ENCODE measurements at places on chromosomes 4 and X.

GRCh38 chr4:112633477-112634235 lies 3.1 kb downstream of the ZGRF1 start:
- H3K4me1 ChIP-seq = peaks cover 16% of the 10 kb centered on the region
- DNase-seq = no peak
- H3K4me3 ChIP-seq = no peak overlapping the region
- no peaks in the 10 kb centered on the region for H3K36me3 ChIP-seq
- no peaks in the 10 kb centered on the region for H3K27me3 ChIP-seq

DNA sequence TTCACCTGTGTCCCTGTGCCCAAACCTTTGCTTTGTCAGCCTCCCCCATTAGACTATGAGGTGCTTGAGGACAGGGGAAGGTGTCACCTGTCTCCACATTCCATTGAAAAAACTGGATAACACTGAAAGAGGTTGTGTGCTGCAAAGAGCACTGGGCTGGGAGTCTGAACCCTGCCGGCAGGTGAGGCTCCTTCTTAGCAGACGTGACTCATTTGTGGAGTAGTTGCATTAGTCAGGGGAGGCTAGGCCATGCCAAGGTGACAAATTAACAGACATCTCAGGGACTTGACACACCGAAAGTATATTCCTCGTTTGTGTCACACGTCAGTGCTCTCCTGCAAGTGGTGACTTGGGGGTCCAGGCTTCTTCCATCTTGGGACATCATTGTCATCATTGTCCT lies 95.9 kb upstream of the STX18 start:
- H3K27me3 ChIP-seq = no peaks in the 10 kb centered on the region
- no peak for DNase-seq
- H3K27ac ChIP-seq = no peak overlapping the region
- H3K4me3 ChIP-seq = no peak overlapping the region
- no peaks in the 10 kb centered on the region for H3K4me1 ChIP-seq

DNA sequence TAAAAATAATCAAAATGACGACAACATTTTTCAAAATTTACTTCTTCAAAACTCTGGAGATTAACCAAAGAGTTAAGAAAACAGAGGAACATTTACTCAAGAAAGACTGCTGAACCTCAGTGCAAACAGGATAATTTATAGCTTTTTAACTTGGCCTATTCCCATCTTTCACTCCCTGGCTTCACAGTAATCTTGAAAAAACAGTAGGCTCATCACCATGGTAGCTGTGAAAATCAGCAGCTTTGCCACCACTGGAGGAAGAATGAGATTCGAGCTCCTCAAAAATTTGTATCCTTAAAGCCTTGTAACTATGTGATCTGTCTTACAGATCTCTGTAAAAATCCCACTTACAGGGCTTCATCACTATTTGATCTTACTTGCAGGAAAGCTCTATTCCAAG lies 447.7 kb upstream of the CTSO start:
- DNase-seq = no peak
- no peaks in the 10 kb centered on the region for H3K27me3 ChIP-seq
- H3K36me3 ChIP-seq = no peaks in the 10 kb centered on the region
- no peak overlapping the region for H3K27ac ChIP-seq
- no peaks in the 10 kb centered on the region for H3K4me1 ChIP-seq

GRCh38 chrX:96436105-96436504 lies 248.5 kb upstream of the DIAPH2 start:
- H3K4me1 ChIP-seq = peaks cover 17% of the 10 kb centered on the region
- no peak for DNase-seq
- H3K27ac ChIP-seq = peak overlapping the region; percentile 17

DNA sequence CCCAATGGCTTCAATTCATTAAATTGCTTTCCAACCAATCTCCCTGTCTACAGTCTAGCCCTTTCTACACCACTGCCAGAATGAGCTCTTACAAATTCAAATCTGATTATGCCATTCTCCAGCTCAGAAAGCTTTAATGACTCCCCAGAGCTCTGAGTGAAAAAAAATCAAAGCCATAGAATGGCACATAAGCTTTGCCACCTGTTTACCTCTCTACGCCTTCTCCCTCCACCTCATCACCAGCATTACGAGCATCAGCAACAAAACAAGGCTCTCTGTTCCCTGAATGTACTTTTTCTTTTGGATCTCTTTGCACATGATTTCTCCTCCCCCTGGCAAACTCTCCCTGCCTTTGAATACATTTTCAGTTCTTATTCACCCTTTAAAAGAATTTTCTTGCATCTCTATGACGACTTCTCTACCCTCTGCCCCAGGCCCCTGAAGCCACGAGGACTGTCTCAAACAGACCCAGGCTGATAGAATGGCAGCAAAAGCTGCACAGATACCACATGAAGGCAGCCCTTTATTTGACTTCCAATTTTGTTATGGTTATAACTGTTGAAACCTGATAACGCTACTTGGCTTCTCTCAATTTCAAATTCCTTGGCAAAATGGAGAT lies 516.0 kb downstream of the PCDH7 start:
- H3K4me3 ChIP-seq = no peak overlapping the region
- no peaks in the 10 kb centered on the region for H3K27me3 ChIP-seq
- no peaks in the 10 kb centered on the region for H3K4me1 ChIP-seq
- no peak overlapping the region for H3K27ac ChIP-seq

GRCh38 chr4:38993683-38994082 lies 38.5 kb downstream of the TMEM156 start:
- no peaks in the 10 kb centered on the region for H3K36me3 ChIP-seq
- no peak overlapping the region for H3K4me3 ChIP-seq
- no peak overlapping the region for H3K27ac ChIP-seq
- no peaks in the 10 kb centered on the region for H3K4me1 ChIP-seq
- DNase-seq = no peak

GRCh38 chr4:77711469-77711868 lies 105.8 kb downstream of the CXCL13 start:
- no peaks in the 10 kb centered on the region for H3K27me3 ChIP-seq
- no peaks in the 10 kb centered on the region for H3K4me1 ChIP-seq
- H3K4me3 ChIP-seq = no peak overlapping the region

- H3K27ac ChIP-seq = no peak overlapping the region
- no peaks in the 10 kb centered on the region for H3K36me3 ChIP-seq
- no peaks in the 10 kb centered on the region for H3K4me1 ChIP-seq
- no peak overlapping the region for H3K4me3 ChIP-seq
These were observed 102.5 kb upstream of the GABRA2 start for GRCh38 chr4:46492394-46492793.

GRCh38 chr4:182174979-182175378 lies 68.2 kb upstream of the TENM3 start:
- no peak overlapping the region for H3K4me3 ChIP-seq
- H3K4me1 ChIP-seq = no peaks in the 10 kb centered on the region
- H3K36me3 ChIP-seq = no peaks in the 10 kb centered on the region
- H3K27me3 ChIP-seq = no peaks in the 10 kb centered on the region
- DNase-seq = no peak

DNA sequence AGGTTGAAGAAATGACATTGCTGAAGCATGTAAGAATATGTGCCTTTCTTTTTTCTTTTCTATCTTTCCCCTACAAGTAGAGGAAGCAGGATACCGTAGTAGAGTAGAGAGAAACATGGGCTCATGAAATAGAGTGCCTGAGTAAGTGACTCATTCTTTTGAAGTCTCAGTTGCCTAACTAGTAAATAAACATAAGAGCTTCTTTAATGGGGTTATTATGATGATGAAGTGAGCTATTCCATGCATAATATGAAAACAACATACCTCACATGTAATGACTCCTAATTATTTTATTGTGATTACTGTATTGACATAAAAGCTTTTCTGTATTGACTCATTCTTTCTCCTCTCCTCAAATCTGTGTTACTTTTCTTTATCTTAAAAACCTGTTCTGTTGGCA lies 1538.2 kb downstream of the TECRL start:
- H3K27ac ChIP-seq = no peak overlapping the region
- no peaks in the 10 kb centered on the region for H3K36me3 ChIP-seq
- H3K4me3 ChIP-seq = no peak overlapping the region
- no peaks in the 10 kb centered on the region for H3K27me3 ChIP-seq
- DNase-seq = no peak

GRCh38 chrX:130887376-130887775 lies 15.6 kb downstream of the ENOX2 start:
- H3K27me3 ChIP-seq = no peaks in the 10 kb centered on the region
- H3K27ac ChIP-seq = no peak overlapping the region
- H3K4me3 ChIP-seq = no peak overlapping the region
- no peak for DNase-seq
- H3K36me3 ChIP-seq = no peaks in the 10 kb centered on the region

GRCh38 chrX:13533726-13534125 lies 35.7 kb upstream of the EGFL6 start:
- H3K27ac ChIP-seq = no peak overlapping the region
- H3K4me3 ChIP-seq = no peak overlapping the region
- no peak for DNase-seq
- no peaks in the 10 kb centered on the region for H3K36me3 ChIP-seq

DNA sequence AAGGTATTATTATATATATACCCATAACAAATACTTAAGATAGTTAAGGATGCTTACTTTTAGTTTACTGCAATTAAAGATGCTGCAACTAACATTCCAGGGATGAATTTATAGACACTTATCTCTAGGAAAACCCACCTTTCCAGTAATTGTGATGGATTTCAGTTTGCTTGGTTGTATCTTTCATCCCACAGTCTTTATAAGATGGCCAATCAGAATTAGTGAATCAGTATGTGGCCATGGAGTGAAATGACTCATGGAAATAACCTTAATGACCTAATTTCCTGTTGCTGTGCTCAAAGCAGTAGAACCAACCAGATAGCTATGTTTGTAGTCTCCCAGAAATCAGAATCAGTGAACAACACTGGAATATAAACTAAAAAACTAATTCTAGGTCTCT lies 26.4 kb downstream of the MOSPD2 start:
- H3K4me3 ChIP-seq = no peak overlapping the region
- H3K27ac ChIP-seq = no peak overlapping the region
- no peaks in the 10 kb centered on the region for H3K36me3 ChIP-seq
- no peaks in the 10 kb centered on the region for H3K4me1 ChIP-seq
- no peak for DNase-seq

DNA sequence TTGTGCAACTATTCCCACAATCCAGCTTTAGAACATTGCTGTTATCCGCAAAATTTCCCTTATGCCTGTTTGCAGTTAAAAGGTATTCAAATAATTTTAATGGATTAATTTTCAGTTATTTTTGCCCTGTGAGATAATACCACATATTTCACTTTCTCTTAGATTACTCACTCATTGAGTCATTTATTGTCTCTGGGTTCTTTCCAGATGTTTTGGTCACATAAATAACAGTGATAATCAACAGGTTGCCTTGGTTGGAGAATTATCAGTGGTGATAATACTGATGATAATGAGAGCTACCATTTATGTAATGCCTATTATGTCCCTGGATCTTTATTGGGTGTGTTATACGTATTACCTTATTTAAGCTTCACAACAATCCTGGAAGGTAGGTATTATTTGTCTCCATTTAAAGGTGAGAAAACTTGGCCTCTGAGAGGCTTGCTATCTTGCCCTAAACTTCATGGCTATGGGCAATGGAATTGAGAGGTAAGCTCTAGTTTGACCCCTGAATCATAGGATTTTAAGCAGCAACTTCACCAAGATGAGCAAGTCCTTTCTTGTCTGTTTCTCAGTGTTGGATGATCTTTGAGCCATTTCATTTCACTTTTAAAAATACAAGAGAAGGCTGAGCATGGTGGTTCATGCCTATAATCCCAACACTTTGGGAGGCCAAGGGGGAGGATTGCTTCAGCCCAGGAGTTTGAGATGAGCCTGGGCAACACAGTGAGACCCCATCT lies 87.4 kb downstream of the KIT start:
- no peak overlapping the region for H3K4me3 ChIP-seq
- H3K27ac ChIP-seq = no peak overlapping the region
- DNase-seq = no peak
- no peaks in the 10 kb centered on the region for H3K27me3 ChIP-seq

DNA sequence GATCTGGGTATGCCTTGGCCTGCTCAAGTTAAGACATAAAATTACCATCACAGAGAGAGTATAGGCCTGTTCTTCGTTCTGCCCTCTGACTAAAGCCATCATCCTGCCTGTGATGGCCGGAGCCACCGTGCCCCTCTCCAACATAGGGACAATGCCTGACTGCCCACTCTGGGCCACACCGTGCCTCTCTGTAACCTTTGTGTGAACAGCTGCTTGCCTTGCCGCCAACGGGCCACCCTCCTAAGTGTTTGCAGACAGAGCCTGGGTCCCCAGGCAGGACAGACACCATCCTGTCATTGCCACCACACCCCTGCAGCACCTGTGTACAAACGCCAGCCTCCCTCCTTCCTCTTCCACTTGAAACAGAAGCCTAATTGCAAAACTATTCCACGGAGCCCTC lies 298.7 kb upstream of the TENM3 start:
- no peaks in the 10 kb centered on the region for H3K36me3 ChIP-seq
- H3K4me3 ChIP-seq = no peak overlapping the region
- DNase-seq = no peak
- H3K4me1 ChIP-seq = no peaks in the 10 kb centered on the region
- H3K27ac ChIP-seq = no peak overlapping the region

DNA sequence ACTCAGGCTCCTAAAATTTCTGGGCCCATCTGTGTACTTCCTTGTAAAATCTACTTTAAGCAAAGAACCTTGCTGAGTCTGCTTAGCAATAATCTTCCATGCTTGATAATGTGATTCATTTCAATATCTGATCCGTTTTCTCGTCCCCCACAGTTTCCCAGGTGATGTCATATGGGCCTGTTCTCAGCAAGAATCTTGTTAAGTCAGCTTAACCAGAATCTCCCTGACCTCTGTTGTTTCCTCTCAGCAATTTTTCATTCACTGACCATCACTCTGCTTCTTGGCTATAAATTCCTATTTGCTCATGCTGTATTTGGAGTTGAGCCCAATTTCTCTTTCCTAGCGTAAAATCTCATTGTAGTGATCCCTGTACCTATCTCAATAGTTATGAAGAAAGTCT lies 13.9 kb downstream of the CSN2 start:
- H3K27ac ChIP-seq = no peak overlapping the region
- H3K27me3 ChIP-seq = no peaks in the 10 kb centered on the region
- no peak for DNase-seq
- H3K36me3 ChIP-seq = no peaks in the 10 kb centered on the region
- H3K4me3 ChIP-seq = no peak overlapping the region

DNA sequence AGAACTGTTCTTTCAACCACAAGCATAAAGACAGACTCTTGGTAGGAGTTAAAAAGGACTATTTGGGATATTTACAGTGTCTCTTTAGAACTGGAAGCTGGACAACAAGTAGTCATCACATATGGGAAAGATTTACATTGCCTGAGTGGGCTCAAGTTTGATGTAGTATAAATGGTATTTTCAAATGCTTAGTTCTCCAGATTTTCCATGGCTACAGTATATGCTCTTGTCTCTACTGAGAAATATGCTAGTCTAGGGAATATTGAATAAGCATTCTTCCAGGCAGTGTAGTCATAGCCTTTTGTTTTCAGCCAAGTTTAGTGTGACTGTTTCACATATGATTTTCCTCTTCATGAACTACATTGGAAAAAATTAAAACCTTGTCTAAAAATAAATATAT lies 315.6 kb downstream of the ARHGAP24 start:
- no peak for DNase-seq
- no peaks in the 10 kb centered on the region for H3K36me3 ChIP-seq
- H3K27me3 ChIP-seq = no peaks in the 10 kb centered on the region
- H3K4me1 ChIP-seq = peaks cover 37% of the 10 kb centered on the region

GRCh38 chr4:154534296-154534695 lies 15.9 kb downstream of the PLRG1 start:
- H3K27ac ChIP-seq = no peak overlapping the region
- no peak overlapping the region for H3K4me3 ChIP-seq
- no peak for DNase-seq
